ENCODE measurements at places on chromosomes 1 and 21.

- no peak for DNase-seq
These were observed 130.7 kb upstream of the BMP8A start for GRCh38 chr1:39360731-39361130.

DNA sequence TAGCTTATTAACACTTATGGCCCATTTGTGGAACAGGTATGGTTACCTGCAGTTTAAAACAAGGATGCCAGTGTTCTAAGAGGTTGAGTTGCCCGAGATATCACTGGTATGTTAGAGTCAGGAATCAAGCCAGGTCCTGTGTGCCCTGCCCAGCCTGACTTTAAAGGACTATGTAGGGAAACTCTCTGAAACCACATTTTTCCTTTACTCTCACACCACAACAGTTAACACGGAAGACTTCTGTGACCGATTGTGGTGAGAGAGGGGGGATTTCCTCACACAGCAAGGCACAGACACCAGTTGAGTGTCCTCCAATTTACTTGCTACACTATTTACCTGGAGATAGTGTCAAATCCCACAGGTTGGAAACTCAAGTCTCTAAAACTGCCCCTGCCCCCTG lies 47.8 kb downstream of the UCK2 start:
- no peak for DNase-seq

GRCh38 chr1:119358636-119359035 lies 9.9 kb upstream of the HAO2 start:
- no peak for DNase-seq

DNA sequence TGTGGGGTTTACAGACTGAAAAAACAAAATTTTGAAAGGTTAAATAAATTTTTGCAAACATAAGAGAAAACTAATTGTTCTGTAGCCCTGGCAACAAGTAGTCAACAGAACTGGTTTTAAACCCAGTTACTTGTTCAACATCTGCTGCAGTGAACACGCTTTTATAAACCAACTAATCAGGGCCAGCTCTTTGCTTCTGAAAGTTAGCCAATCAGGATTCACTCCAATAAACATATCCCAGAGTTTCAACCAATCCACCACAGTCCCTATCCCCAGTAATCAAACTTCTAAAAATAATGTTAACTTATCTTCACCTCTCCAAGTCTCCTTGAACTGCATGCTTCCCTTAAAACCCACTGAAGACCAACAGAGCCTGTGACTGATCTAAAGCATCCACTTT lies 306.6 kb downstream of the CTH start:
- no peak for DNase-seq

- DNase-seq: no peak
These were observed 155.9 kb downstream of the FOXD2 start for GRCh38 chr1:47593598-47594285.
